ENCODE measurements at places on chromosomes 5 and 9. TPM values are rescaled to one million over a fixed set of nuclear protein-coding genes. Genes with fewer than 3 reads are reported as not detected.

PKD2L2 gene
- not detected for total RNA-seq

ARL10 gene
- 7.9 TPM for total RNA-seq

SLU7 gene
- total RNA-seq: 66.5 TPM

CCDC192 gene
- total RNA-seq: not detected

FRRS1L gene
- total RNA-seq: not detected

F2R gene
- 44.1 TPM for total RNA-seq

KLF4 gene
- total RNA-seq: 1.7 TPM

BTNL9 gene
- not detected for total RNA-seq

FOXD4L5 gene
- total RNA-seq: under 0.01 TPM

KIF4B gene
- not detected for total RNA-seq

DMRT2 gene
- total RNA-seq: under 0.01 TPM

SPACA9 gene
- total RNA-seq: 4.4 TPM

FBP2 gene
- total RNA-seq: not detected

GRIN3A gene
- total RNA-seq: not detected

OGN gene
- not detected for total RNA-seq

MLANA gene
- total RNA-seq: 969 TPM

ACO1 gene
- 60.0 TPM for total RNA-seq

PDE6A gene
- total RNA-seq: not detected

ANKRD34B gene
- not detected for total RNA-seq

CCL27 gene
- 0.34 TPM for total RNA-seq

PRRX2 gene
- total RNA-seq: not detected

Data from melanocyte of skin (primary cell).